Fibroblast of pulmonary artery (primary cell): ENCODE measurements at places on chromosomes 3 and 15.

- DNase-seq: no peak
Observed at GRCh38 chr3:143935678-143936077, 35.9 kb upstream of the DIPK2A start.

- DNase-seq: no peak
Observed at GRCh38 chr3:126857928-126858327, 125.0 kb upstream of the PLXNA1 start.

DNA sequence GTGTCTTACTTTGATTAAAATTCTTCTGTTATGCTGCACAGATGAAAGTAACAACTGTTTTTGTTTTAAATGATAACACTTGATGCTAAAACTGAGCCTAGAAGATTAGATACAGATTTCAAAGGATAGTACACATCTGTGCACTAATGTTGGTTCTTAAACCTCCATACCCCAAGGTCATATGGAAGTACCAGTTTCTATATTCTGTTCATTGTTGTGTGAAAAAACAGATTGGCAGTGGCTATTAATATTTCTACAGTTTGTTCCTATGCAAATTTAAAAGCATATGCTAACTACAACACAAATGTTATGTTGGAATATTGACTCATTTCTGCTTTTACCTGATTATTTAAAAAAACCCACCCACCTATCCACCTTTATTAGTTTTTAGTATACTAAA, 32.0 kb upstream of the GBE1 start:
- no peak for DNase-seq

DNA sequence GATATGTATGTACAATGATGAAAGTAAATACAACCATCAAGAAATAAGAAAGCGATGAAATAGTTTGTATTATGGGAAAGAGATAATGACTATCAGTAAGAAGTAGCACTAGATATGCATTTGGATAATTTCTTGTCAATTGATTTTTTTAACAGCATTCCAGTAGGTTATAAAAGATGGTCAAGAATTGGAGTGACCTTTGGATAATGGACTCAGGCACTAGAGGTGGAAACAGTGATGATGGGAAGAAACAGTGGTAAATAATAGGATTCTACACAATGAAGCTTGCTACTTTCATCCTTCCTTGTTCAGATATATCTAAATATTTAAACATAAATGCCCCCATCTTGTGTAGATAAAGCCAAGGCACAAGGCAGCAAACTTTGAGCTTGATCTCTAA, 101.4 kb downstream of the GBE1 start:
- no peak for DNase-seq

DNA sequence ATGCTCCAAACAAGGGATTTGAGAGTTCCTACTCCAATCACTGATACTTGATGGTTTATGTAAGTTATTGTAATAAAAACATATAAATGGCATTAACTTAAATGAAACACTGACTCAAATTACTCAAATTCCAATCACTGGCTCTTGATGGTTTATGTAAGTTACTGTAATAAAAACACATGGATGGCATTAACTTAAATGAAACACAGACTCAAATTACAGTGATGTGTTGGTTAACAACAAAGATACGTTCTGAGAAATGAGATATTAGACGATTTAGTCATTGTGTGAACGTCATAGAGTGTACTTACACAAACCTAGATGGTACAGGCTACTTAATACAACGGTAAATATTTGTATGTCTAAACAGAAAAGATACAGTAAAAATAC, 6.6 kb downstream of the MOBP start:
- no peak for DNase-seq

DNA sequence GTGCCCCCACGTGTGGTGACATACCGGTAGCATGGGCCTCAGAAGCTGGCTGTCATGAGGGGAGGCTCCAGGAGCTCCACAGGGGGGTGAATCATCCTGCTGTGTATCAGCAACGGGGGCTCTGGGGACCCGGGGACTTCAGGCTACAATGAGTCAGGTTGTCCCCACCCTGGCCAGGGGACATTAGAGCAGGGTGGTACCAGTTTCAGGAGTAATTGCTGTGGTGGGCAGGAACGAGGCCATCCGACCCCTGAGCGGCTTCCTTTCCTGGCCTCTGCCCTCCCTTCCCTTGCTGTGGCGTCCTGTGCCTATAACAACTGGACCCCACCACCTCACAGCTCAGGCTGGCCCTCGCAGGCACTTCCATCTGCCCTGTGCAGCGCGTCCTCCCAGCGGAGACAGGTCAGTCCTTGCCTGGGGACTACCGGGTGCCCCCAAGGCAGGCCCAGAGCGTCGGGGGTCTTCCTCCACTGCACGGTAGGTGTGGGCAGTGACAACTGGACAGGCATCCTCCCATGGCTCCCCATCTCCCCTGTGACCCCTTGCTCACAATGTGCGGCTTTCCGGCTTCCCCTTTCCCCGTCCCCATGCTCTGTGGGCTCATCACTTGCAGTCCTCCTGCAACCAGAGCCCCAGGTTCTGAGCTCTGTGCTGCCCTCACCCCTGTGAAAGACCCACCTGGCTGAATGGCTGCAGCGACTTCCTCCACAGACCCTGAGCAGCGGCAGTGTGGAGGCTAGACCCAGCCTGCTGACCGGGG, 57.0 kb downstream of the KLF15 start:
- no peak for DNase-seq

DNA sequence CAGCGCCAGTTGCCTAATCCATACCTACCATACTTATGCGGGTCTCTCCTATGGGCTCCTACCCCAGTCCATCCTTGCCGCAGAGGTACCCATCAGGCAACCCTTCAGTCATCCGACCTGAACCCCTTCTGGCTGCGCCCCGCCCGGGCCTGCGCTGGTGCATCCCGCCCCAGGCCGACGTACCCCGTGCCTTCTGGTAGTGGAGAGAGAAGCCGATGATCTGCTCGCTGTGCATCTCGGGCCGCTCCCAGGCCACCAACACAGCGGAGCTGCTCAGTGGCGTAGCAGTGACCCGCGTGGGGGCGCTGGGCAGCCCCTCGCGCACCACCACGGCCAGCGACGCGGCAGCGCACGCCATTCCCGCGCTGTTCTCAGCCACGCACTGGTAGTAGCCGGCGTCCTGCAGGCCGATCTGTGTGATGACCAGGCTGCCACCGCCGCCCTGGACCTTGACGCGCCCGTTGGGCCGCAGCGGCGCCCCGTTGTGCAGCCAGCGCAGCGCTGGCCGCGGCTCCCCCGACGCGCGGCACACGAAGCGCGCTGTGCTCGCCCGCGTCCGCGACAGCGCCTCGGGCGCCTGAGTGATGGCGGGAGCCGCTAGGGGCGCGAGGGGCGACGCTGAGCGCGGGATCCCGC, 17.9 kb upstream of the IGDCC3 start:
- DNase-seq: no peak

GRCh38 chr15:88334436-88334835, 77.9 kb upstream of the NTRK3 start:
- DNase-seq: peak; percentile 38

GRCh38 chr3:151962352-151962751, 88.9 kb downstream of the SUCNR1 start:
- DNase-seq: no peak

DNA sequence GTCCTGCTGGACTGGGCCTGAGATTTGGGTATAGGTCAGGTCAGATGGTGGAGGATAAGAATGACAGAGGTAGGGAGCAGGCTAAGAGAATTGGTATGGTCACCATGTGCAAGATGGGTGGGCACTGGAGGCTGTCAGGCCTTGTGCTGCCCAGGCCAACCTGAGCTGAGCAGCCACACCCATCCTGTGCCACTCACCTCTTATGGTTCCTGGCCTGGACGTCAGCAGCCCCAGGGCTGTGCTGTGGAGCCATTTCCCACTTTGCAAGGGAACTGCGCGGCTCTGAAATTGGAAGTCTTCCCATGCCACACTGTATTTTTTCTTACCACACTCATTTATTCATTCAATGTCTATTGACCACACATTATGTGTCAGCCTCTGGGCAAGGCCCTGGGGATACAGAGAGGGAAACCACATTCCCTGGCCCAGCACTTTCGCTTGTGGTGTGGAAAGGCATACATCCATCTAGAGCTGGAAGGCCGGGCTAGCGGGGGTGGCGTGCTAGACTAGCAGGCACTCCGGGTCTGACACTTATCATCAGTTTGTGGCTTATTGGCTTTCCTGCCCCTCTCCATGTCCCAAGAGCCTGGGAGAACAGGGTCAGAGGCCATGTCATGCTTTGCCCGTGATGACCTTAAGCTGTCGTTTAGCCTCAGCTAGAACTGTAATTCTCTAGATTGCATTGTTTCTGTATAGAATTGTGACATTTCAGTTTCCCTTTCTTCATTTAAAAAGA, 51.1 kb upstream of the POLG start:
- DNase-seq: no peak

DNA sequence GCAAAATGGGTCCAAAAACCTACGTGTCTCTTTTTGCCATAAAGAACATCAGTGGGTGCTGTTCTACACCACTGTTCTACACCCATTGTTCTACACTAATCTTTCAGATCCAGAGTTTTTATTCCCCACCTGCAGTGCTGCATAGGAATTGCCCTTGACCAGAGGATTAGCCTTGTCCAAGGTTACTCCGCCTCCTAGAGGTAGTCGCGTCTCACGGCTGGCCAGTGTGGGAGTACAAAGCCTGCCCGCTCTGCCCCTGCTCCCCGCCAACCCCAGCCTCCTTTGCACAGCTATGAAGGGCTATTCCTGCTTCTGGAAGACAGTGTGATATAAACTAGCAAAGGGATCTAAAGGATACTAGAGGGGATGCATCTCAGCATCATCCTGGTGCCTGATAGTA, 222.1 kb upstream of the LMCD1 start:
- DNase-seq: no peak

DNA sequence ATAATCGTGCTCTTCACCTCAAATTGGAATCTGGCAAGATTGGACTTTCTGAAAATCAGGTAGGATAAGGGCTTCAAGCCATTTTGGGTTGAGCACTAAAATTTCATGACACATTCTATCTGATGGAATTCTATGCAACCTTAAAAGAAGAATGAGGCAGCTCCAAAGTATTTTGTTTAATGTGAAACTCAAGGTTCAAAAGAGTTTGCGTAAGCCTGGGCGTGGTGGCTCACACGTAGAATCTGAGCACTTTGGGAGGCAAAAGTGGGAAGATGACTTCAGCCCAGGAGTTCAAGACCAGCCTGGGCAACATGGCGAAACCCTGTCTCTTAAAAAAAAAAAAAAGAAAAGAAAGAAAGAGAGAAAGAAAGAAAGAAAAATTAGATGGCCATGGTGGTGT, 3.6 kb upstream of the PLA1A start:
- DNase-seq: no peak

DNA sequence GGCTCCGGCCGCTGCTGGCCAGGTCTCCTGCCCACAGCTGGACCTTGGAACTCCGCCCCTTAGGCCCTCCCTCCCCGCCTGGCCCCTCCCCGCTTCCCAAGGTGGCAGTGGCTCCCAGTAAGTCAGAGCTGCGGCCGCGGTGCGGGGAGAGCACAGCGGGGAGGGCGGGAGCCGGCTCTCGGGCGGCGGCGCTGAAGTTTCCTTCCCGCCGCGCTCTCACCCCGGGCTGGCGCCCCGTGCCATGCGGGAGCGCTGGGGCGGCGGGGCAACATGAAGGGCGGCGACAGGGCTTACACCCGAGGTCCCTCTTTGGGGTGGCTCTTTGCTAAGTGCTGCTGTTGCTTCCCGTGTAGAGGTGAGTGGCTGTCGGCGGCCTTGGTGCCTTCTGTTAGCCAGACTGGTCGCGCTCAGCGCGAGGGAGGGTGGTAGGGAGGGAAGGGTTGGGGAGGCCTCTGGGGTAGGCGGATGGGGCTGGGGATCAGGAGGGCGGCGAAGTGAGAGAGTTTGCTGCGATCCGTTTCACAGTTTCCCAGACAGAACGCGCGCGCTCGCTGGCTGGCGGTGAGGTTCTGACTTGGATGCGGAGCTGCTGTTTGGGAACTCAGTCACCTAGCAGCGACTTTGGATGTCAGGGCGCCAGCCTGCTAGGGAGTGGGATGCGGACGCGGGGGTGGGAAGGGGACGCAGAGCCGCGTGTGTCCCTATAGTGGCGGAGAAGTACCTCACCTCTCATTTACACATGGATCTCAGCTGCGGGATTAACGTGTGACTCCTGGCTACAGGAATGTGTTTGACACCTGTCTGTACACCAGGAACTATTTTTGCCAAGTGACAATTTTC, 145.5 kb upstream of the UMPS start:
- DNase-seq: peak; percentile 21

GRCh38 chr3:59877263-59878037, 827.6 kb upstream of the CFAP20DC start:
- DNase-seq: no peak

GRCh38 chr3:164897342-164897741, 181.0 kb downstream of the SI start:
- no peak for DNase-seq

- DNase-seq: peak; percentile 32
Observed at GRCh38 chr15:37015451-37015850, 84.9 kb downstream of the MEIS2 start.

GRCh38 chr3:140499114-140499757, 178.6 kb upstream of the TRIM42 start:
- peak; percentile 7 for DNase-seq

DNA sequence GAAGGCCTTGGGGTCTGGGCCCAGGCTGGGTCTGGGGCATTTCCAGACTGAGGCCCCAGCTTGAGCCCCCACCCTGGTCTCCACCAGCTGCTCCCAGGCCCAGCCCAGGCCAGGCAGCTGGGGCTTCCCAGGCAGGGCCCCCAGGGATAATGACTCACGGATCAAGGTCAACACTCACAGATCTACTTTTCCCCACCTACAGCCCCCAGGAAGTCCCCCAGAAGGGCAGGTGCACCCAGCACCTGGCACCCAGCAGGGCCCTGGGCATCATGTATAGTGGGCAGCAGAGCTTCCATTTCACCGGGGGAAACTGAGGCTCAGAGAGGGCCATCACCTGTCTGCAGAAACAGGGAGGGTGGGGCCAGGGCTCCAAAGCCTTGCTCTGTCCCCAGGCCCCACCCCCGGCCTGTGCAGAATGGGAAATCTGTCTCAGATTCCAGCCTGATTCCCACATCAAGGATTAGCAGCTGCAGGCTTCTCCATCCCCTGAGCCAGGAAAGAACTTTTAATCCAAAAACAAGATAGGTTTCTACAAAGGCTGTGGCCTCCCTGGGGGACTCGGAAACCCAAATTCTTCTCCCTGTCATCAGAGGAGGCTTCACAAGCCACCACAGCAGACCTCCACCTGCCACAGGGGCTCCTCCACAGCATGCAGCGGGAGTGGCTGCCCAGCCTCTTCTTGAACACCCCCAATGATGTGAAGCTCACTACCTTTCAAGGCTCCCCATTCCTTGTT, 49.8 kb downstream of the IQSEC1 start:
- DNase-seq: no peak

DNA sequence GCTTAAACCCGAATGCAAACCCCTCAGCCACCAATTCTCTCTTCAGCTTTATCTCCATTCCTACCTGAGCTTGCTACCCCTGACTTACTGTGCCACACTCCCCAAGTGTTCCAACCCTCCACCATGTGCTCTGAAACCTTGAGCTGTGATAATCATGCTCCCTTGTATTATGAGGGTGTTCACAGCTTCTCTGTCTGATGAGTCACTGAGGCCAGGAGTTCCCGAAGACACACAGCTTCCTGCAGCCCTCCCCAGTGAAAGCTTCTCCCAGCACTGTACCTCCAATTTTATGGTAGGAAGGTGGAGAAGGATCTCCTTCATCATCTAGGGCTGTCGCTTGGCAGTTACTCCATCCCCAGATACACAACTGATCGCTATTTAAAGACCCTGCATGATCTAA, 24.9 kb downstream of the STAC start:
- no peak for DNase-seq
